ENCODE measurements at places on chromosomes 5 and 9.

DNA sequence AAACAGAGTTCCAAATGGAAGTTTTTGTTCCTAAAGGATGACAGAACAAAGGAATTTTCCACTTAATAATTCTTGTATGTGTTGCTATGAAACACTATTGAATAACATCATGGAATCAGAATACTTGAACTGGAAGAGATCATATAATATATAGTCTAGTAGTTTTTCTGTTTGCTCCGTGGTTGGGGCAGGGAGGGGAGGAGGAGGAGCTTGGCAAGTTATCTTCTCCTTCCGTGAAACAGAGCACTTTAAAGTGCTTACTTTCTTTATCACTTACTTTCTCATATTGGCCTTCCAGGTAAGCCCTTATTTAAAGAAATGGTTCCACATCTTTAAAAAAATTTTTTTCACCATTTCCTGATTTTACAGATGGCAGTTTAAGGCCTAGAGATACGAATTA is 165.9 kb upstream of the TLX3 start:
- no peak for DNase-seq

DNA sequence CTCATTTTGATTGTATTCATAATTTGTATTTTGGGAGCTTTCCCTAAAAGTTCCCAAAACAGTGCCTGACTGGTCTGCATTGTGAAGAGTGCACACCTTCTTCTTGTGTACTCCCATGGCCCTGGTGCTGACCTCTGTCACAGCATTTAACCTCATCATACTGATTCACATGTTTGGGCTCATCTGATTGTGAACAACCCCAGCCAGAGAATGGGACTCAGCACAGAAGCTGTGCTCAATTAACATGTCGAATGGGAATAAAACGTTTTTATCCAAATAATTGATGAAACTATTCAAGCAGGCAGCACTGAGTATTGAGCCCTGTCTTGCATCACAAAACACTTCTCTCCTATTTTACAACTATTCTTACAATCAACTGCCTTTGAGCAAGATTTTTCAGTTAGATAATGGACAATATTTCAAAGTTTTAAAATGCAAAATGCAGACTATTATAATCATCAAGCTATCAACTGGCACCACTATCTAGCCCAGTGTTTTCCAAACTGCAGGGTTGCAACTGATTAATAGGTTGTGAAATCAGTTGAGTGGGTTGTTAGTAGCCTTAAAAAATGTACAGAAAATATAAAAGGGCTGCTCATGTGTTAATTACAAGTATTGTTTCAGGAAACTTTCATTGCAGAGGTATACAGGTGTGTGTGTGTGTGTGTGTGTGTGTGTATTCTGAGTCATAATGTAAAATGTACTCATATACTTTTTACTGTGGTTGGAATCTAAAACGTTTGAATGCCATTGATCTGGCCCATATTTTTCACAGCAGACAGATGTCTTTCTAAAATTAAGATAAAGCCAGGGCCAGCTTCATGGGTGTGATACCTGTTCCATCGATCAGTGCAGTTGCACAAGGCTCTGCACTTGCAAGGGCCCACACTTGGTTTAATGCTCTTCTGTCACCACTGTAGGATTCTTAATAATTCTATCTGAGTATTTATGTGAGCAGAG is 190.5 kb downstream of the PIK3R1 start:
- DNase-seq, result no peak

DNA sequence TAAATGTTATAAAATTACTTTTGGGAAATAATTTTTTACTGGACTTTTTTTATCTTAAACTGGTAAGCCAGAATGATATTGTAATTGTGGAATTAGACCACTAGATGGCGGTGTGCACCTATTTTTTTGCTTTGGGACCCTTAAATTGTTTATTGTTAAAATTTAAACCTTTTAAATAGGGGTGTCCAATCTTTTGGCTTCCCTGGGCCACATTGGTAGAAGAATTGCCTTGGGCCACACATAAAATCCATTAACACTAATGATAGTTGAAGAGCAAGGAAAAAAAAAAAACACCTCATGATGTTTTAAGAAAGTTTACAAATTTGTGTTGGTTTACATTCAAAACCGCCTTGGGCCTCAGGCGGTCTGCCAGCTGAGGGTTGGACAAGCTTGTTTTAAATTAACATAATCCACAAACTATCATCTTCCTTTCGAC is 28.4 kb upstream of the GADD45G start:
- peak; percentile 50 for DNase-seq

GRCh38 chr5:73908395-73908794 is 282.4 kb downstream of the ARHGEF28 start:
- DNase-seq, result no peak

DNA sequence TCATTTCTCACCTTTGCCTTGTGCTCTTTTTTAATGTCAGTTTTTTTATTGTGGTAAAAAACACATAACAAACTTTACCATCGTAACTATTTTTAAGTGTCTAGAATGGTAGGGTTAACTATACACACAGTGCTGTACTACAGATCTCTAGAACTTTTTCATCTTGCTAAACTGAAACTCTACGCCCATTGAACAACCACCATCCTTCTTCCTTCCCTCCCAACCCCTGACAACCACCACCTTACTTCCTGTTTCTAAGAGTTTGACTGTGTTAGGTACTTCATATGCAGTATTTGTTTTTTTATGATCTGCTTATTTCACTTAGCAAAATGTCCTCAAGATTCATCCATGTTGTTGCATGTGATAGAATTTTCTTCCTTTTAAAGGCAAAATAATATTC is 54.9 kb downstream of the PSAT1 start:
- no peak for DNase-seq

DNA sequence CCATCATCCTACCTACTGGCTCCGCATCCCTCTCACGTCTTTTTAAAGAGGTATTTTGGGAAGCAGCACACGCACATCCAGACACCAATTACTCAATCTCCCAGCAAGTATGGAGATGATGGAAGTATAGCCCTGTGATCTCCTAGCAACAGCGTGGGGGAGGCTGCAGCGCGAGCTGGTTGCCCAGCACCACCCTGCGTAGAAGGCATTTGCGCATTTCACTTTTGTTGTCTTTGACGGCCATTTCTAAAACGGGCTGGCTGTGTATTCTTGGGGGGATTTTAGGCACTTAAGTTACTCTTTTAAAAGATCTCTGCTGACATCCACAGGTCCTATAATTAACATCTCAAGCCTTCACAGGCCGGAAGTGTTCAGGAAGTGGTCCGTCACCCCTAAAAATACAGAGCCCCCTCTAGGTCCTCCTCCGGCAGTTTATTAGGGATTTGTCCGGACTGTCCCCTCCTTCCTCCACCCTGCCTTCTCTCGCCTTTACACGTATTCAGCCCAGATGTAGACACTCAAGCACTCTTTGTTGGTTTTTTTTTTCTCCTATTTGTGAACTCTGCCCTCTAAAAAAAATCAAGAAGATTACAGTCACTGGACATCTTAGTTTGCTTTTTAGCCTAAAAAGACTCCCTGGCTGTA is 371.4 kb downstream of the NTRK2 start:
- no peak for DNase-seq

- DNase-seq, result no peak
These were observed 59.6 kb downstream of the RPS23 start for GRCh38 chr5:82218374-82219156.

- DNase-seq, result no peak
These were observed 14.7 kb upstream of the LHX2 start for GRCh38 chr9:123996731-123997421.

DNA sequence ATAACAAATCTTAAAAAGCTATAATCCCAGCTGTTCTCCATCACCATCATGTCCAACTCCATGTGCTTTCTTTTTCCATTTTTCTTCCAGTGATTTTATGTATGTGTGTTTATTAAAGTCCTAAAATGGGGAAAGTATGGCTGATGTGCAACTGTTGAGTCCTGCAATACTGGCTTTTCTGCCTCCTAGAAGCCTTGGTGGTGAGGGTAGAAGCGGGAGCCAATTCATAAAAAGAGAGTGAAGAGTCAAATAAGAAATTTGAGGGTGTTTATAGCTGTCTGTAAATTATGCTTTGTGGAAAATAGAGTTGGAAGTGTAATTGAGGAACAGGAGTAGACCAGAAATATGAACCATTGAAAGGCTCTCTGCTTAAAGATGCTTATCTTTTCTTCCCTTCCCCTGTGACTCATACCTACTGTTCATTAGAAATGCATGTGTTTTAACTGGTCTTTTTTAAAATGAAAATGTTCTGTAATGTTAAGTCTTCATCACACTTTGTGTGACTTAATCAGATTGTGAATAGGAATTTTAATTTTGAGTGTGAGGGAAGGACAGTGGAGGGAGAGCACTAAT is 80.1 kb downstream of the ZCCHC7 start:
- DNase-seq, result no peak

DNA sequence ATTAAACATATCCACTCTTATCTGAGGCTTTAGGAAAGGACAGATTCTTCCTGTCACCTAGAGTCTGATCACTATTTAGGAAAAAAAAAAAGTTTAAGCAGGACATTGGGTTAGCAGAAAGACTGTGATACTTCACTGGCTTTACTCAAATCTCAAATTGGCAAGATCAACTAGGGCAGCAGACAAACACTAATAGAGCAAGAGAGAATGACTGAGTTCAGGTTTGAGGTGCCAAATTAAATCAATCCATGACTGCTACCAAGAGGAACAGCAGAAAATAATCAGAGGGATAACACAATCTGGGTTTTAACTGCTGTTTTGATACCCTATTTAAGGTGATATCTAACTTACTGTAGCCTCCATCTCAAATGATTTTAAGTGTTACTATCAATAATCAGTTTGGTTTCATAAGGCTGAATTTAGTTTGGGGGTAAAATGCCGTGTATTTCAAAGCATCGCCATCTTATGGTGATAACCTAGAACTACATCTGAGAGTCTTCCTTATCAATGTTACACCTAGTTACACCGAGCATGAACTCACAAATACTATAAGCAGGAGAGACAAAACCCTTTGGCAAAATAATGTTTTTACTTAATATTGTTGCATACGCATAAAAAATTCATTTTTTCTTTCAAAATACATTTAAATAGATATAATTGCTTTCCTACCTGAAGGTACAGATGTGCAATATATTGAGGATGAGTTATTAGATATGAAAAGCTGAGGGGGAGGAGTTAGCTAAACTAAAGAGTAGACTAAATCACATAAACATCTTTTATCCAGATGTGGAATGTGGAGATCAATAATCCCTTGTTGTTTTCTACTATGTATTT is 286.4 kb upstream of the CDH12 start:
- peak; percentile 21 for DNase-seq

GRCh38 chr5:172106511-172107356 is 81.3 kb downstream of the STK10 start:
- peak; percentile 82 for DNase-seq

DNA sequence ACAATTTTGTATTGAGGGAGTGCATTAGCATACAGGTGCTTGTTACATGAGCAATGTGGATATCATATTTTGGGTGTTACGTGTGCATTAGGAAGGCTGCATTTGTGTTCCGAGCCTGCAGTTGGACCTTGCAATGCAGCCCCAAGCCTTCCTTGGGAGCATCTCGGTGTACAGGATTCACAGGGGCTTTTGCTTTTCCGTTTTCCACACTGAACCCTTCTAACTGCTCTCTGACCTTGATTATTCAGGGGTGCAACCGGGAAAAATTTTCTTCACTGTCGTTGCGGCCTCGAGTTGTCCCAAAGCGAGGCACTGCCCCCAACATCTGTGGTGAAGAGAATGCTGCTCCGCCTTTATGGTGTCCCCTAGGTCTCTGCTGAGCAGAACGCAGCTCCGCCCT is 80.1 kb upstream of the PLEKHG4B start:
- no peak for DNase-seq

DNA sequence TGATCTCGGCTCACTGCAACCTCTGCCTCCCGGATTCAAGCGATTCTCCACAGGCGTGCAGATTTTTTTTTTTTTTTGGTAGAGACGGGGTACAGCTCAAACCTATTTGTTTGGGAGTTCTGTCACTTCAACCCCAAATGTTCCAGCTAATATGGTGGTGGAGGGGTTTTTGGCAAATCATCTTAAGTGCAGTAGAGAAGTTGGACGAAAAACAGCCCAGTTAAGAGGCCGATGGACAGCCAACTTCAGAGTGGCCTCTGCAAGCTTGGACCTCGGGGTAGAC is 756 bp upstream of the PRR7 start:
- DNase-seq, result no peak

DNA sequence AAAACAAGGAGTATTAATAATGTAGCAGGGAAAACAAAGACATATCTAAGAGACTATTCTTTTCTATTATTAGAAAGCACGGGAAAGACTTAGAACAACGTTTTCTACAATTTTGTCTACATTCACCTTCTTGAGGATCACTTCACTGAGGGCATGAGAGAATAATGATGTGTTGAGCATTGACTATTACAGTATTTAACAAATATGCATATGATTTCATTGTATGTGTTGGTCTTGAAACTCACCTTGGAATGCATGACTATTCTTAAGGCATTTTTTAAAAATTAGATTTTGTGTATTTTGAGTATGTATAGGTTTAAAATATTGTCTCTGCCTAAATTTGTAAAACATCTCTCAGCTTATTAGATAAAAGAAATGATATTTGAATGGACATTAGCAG is 1.2 kb downstream of the FSD1L start:
- DNase-seq, result no peak
